ENCODE measurements at places on chromosomes 4 and X.

DNA sequence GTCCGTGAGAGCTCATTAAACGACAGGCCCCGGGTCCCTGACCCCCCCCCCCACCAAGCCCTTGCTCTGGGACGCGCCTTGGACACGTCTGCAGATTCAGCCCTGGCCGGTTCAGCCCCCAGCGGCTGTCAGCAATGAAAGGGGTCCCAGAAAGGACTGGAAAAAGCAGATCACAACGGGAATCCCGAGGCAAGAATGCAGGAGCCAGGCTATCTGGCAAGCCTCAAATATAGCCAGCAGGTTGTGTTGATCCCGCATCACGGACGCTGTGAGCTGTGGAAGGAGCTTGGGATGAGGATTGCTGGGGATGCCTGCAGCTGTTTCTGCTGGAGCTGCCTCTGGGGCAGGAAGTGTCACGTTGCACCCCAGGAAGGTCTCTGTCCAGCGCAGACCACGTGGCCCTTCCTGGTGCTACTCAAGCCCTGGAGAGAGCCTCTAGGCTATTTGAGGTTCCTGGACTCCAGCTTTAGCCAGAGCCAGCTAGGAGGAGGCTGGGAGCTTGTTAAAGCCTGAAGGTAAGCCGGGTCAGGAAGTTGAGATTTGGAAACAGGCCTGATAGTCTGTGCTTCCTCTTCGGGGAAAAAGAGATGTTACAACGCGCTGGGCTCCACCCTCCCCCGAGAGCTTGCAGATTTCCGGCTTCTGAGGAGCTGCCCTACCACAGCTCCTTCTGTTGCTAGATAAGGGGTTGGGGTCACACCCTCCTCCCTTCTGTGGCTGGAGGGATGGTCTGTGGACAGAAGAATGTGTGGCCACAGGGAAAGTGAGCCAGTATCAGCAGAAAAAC is 19.3 kb upstream of the CSF2RA start:
- DNase-seq, result no peak

DNA sequence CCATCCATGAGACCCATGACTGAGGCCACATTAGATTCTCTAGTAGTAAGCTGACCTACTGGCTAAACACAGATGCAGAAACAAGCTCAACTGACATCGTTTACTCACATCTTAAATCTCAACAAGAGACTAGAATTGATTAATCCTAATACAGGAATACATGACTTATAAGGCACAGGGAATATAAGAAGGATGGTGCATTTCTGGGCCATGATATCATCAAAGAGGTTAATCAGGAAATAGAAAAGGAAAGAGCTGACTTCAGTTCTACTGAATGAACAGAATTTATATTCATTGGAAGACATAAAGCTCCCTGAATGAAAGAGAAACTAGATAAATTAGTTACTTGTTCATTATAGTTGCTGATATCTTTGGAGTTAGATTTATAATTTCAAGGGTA is 1406.5 kb downstream of the STIM2 start:
- DNase-seq, result no peak

- DNase-seq, result no peak
Measured at GRCh38 chr4:146709956-146710355, 71.3 kb downstream of the POU4F2 start.

DNA sequence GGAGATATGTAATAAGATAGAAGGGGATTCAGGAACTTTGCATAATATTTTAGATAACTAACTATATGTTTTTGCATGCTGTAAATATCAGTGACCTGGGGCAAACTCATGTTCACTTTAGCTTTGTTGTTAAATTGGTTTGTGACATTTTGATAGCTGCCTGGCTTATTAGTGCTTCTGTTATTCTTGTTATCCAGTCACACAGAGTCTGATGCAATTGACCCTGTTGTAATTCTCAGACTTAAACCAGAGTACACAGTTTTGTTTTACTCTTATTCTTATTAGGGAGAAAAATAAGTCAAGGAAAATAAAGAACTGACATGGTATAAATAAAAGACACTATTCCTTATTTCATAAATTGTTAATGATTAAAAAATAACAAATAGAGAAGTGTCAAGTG is 516.7 kb upstream of the SLIT2 start:
- no peak for DNase-seq

DNA sequence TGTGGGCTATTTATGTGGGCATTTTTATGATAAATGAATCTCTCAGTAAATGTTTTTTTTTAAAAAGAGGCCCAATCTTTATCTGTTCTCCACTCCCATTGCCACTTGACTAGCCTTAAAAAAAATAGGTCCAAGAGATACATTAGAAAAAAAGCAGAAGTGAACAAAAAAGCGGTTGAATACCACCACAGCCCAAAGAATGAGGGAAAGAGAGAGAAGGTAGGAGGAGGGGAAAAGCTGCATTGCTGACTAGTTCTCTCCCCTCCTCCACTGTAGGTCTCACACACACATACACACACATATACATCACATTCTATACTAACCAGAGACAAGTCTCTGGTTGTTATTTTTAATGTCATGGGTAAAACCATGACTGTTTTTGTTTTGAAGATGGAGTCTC is 95.8 kb upstream of the IL13RA1 start:
- DNase-seq, result no peak

DNA sequence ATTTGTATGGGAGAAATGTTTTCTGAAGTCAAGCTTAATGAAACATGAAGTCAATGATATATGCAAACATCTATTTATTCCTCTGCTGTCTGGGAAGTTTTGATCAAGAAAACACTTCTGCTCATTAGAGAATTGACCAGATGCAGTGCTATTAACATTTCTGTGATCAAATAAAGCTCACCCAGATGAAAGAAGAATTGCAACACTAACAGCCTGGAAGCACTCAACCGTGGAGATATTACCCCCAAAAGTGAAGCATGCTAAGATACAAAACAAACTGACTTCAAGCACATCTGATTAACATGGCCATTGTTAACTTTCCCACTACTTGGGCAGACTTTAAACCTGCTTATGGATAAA is 73.7 kb upstream of the GUCY1A1 start:
- no peak for DNase-seq

GRCh38 chr4:154390324-154390723 is 101.3 kb downstream of the DCHS2 start:
- no peak for DNase-seq

DNA sequence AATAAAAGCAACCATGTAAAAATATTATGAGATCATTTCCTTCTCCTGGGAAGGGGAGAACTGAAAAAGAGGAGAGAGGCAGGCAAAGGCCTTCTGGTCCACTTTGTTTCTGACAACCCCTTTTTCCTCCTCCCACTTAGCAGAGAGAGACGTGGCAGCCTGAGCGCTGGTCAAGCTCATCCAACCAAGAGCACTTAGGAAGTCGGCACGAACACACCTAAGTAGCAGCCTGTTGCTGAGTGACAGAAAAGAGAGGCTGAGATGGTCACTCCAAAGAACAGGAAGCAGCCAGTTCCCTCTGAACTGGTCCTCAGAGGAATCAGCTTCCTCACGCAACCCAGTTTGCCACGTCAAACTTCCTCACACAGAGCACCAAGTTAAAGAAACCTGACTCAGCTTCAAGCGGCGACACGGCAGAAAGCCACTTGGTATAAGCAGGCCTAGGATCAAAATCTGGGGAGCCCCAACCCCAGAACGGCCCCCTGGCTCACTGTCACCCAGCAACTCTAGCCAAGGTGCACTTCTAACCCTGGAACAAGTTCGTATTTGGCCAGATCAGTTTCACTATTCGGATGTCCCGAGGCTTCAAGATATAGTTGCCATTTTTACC is 861 bp downstream of the SEC24D start:
- peak; percentile 2 for DNase-seq

DNA sequence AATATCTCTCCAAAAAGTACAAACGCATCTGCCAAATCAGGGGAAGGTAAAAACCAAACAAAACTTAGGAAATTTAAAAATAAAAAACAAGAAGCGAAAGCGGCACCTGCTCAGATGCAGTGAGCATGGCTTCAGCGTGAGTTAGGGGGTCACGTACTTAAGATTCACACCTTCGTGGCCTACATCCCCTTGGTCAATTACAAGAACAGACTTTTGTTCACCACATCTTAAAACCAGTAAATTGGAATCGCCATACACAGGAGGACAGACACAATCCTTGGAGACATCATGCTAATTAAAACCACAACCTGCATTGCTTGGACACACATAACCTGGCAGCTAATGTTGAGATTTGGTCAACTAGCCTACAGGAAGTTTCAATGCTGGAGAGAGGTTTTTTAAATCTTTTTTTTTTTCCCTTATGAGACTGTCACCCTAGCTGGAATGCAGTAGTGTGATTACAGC is 12.5 kb upstream of the SEL1L3 start:
- DNase-seq, result no peak
